ENCODE measurements at places on chromosomes 4 and X.
A peak's percentile ranks its signal among the peaks of the same experiment; 100 is the strongest.

- DNase-seq, result no peak
These were observed 45.9 kb upstream of the WDR1 start for GRCh38 chr4:10162341-10163000.

GRCh38 chr4:115852767-115853091 lies 739.3 kb upstream of the NDST4 start:
- no peak for DNase-seq

- no peak for DNase-seq
These were observed 63.2 kb downstream of the TRMT44 start for GRCh38 chr4:8503801-8504200.

GRCh38 chrX:45557387-45557786 lies 356.7 kb upstream of the DIPK2B start:
- DNase-seq, result no peak

DNA sequence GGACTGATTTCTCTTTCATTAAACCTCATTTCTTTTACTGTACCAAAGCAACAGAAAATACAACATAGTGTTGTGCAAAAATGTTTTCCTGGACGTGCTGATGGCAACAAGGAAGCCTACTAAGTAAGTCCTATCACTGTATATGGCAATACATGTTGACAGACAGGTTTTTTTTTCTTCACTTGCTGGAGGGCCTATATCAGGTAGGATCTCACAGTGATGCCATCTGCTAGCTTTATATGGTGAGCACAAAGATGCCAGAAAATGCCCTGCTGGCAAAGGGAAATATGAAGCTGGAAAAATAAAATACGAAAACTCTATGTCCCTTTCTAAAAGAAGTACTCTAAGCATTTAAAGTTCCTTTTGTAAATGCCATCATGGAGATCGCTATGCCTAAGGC lies 119.0 kb upstream of the PDLIM3 start:
- no peak for DNase-seq

GRCh38 chrX:135541351-135541750 lies 20.9 kb downstream of the INTS6L start:
- DNase-seq, result no peak

- peak; percentile 60 for DNase-seq
These were observed 14.7 kb downstream of the NDP start for GRCh38 chrX:43958529-43958928.

DNA sequence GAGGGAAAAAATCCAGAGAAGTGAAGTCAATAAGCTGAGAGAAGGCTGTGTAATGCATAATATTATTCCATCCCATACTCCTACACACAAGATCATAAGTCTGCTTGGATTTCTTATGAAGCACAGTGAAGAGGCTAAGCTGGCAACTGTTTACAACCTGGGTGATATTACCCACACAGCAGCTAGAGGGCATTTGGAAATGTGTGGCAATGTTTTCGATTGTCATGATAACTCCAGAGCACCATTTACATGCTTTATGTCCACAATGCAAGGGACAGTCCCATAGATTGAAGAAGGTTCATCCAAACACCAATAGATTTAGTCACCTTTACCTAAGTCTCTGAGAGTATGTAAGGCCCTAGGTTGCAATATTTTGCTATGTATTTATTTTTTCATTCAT lies 412.2 kb downstream of the PPP3CA start:
- no peak for DNase-seq

DNA sequence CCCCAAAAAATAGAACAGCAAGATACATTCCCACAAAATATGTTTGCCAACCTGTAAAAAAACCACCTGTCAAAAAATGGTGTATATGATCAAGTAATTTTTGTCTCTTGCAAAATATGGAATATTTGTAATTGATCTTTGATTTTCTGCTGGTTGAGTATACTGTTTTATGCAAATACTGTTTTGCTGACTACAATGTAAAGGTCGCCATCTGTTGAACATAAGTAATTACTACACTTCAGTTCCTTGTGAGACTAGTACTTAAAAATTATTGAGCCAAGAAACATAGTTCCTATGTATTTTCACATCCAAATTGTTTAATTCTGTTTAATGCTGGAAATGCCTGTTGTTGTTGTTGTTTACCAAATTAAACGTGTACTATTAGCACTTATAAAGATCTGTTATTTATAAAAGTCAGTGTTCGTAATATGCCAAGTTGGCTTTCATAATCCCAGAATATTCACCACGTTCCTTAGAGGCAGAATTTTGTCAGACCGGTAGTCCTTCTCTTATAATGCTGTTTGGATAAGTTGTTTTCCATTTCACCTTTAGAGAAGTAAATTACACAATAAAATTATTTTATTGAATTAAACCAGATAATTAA lies 144.2 kb downstream of the PDLIM5 start:
- DNase-seq, result peak; percentile 60

DNA sequence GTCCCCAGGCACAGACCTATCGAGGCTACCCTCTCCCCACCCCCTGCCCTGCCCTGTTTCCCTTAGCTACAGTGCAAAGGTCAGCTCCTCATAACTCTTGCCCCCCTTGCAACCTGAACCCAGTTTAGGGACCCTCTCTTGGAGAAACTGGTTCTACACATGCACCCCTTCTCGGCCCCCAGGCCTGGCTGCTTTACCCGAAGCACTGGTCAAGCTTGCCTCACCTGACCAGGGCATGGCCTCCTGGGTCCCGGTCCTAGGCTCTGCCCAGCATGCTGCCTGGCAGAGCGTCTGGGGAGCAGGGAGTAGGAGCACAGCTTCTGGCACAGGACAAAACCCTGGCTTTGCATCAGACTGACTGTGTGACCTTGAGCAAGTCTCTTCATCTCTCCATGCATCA lies 28.0 kb downstream of the ZNF185 start:
- DNase-seq, result no peak

GRCh38 chrX:12802741-12803140 lies 11.5 kb downstream of the PRPS2 start:
- DNase-seq, result no peak

DNA sequence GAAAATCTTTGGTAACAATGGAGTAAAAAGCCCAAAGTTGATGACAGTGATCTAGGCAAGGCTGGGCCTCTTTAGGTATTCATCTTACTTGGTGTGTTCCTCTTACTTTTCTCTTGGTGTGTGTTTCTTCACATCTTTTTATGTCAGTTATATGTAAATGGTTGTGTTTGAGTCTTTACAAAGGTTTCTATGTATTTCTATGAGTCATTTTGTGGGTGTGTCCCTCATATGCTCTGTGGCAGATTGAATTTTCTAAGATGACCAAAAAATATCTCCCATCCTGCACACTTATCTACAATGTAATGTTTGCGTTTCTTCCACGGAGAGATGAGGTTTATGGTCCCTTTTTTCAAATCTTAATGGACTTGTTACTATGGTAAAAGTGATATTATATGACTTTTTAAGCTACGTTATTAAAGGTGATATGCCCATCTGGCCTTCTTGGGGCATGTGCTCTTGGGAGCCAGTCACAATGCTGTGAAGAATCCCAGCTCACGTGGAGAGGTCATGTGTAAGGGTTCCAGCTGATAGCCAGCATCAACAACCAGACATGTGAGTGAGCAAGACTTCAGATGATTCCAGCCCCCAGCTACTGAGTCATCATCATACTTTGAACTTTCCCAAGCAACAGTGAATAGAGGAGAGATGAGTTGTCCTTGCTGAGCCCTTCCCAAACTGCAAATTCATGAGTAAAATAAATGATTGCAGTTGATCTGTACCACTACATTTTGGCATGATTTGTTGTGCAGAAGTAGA lies 126.9 kb downstream of the CBLL2 start:
- no peak for DNase-seq

GRCh38 chr4:68383115-68383514 lies 33.2 kb upstream of the YTHDC1 start:
- no peak for DNase-seq

GRCh38 chrX:119757646-119757978 lies 776 bp upstream of the SOWAHD start:
- no peak for DNase-seq

- DNase-seq, result no peak
These were observed 1064.8 kb upstream of the IGFBP7 start for GRCh38 chr4:58175024-58175423.
